ENCODE measurements at places on chromosomes 5 and 9.

DNA sequence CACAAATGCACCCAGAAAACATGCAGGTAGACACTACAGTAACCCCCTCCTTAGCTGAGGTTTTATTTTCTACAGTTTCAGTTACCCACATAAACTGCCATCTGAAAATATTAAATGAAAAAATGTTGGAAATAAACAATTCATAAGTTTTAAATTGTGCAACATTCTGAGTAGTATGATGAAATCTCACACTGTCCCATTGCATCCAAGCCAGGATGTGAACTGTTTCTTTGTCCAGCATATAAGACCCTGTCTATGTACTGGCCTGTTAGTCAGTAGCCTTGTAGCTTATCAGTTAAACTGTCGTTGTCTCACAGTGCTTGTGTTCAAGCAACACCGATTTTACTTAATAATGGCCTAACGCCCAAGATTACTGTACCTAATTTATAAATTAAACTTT lies 630.5 kb downstream of the ANXA1 start:
- no peak for DNase-seq

DNA sequence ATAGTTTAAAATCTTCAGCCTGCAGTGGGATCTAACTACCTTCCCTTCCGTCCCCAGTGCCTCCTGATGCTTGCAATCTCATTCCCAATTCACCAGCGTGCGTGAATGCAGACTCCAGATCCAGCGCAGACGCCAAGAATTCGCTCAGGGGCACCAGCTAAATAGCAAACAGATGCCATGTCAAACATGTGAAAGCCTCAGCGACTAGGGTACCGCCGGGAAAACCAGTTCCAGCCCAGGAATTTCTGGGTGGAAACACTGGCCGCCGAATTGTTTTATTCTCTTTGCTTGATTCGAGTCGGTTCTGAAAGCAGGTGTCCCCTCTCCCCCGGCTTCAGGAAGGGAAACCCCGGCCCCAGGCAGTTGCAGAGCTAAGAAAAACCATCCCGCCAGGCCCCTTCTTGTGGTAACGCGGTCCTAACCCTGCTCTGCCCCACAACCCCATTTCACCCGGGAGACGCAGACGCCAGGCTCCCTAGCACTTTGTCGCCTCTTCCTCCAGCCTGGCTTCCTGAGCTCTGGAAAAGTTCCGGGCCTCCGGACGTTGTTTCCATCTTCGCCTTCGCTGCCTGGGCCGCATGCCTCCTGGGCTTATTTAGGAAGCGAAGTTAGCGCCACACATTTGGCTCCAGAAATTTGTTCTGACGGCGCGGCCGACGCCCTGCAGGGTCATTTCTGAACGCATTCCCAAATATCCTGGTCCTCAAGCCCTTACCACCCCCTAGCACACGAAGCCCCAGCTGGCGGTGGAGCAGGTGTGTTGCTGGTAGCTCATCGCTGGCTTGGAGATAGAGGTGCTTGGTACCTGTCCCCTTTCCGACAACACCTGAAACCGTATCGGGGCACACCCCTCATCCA lies 665 bp upstream of the LVRN start:
- DNase-seq: no peak

GRCh38 chr5:124056991-124057723 lies 545.2 kb downstream of the CSNK1G3 start:
- no peak for DNase-seq

GRCh38 chr5:35029333-35029732 lies 18.4 kb downstream of the AGXT2 start:
- no peak for DNase-seq

DNA sequence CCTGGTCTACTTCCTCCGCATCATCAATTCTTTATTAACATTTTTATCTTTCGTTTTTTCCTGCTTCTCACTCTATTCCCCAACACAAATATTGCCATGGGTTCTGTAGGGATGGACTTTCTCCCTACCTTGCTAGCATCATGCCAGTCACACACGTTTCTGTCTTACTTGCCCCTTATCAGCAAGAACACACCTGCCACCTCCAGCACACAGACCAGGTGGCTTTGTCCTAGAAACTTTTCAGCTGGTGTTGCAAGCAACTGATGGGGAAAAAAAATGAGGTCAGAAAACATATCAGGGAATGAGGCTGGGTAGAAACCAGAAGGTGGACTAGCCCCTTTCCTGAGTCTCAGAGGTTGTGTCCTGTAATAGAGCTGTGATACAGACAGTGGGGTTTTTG lies 5.8 kb downstream of the SH3RF2 start:
- no peak for DNase-seq

- no peak for DNase-seq
Measured at GRCh38 chr9:127686461-127687393, 20.1 kb upstream of the CFAP157 start.

DNA sequence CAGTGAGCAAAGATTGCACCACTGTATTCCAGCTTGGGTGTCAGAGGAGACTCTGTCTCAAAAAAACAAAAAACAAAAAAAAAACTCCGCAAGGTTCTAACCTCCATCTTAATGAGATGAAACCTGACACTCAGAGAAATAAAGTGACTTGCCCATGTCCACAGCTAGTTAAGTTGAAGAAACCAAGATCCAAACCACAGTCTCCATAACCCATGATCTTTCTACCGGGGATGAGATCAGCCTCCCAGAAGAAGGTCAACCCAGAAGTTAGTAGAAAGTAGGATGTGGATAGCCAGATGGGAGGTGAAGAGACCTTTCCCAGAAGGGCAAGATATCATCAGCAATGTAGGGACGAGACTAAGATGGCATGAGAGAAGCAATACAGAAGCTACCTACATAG lies 140.4 kb upstream of the ADRA1B start:
- DNase-seq: no peak

DNA sequence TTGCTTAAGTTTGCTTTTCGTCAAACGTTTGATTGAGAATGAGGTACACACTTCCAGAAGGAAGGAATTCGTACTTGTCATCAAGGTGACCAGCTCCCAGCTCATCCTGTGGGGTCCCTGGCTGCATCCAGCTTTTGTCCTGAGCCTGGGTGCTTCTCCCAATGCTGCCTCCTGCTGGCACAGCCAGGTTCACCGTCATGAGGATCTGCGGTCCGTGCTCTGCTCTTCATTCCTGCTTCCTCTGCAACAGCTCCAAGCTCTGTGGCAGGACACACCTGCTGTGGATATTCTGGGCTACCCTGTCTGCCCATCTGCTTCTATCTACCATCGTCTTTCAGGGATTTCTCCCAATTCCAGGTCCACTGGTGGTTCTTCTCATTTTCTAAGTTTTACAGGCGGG lies 13.3 kb upstream of the UBE2QL1 start:
- peak; percentile 9 for DNase-seq

GRCh38 chr5:23507278-23507685 lies at the start of gene PRDM9:
Gene PRDM9 (plus strand): TSS chr5:23507609. CDS start chr5:23509034, 1,425 bp downstream.
- DNase-seq: peak; percentile 15

Data from stimulated activated CD4-positive, alpha-beta T cell treated with anti-CD3 and anti-CD28 coated beads, Interleukin-4, amount 100 ng/mL, for 1 hour (primary cell).